ENCODE measurements at places on chromosomes 16 and 17.
A peak's percentile ranks its signal among the peaks of the same experiment; 100 is the strongest.

- no peak for DNase-seq
Measured at GRCh38 chr16:10587622-10588021, 7.2 kb upstream of the EMP2 start.

GRCh38 chr16:57920215-57920879, 50.6 kb downstream of the CNGB1 start:
- no peak for DNase-seq

- peak; percentile 7 for DNase-seq
Measured at GRCh38 chr16:78257376-78257728, 157.9 kb downstream of the WWOX start.

GRCh38 chr17:1583556-1583955, 21.0 kb upstream of the PITPNA start:
- DNase-seq: no peak

DNA sequence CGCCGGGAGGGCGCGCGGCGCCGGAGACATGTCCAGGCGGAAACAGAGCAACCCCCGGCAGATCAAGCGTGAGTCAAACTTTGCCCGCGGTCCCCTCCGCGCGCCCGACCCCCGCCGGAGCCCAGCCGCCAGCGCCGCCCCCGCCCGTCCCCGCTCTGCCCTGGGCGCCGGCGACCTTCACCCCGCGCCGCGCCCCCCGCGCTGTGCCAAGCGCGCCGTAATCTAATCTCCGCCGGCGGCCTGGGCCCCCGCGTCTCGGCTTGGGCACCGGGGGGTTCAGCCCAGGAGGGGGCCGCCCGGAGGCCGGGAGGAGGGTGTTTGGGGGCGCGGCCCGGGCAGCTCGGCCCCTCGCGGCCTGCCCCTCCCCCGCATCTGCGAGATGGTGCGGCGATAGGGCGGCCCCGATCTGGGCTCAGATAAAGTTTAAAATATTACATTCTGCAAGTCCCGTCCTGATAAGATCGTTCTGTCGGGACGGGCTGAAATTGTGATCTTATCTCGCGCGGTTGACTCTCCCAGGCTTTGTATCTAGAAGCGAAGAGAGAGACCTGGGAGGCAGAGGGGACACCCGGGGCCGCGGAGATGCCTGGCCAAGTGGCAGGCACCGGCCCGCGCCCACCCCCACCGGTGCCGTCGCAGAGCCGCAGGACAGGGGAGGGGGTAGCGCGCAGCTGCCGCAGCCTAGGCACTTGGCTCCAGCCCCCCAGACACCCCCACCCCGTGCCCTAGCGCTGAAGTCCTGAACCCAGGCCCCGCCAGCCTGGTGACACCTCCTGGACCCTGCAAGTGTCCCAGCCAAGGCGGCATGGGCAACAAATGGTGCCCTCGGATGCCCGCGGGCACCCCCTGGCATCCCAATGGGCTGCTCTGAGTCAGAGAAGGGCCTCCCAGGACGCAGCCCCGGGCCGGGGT, 787 bp downstream of the ZFPM1 start:
- no peak for DNase-seq

DNA sequence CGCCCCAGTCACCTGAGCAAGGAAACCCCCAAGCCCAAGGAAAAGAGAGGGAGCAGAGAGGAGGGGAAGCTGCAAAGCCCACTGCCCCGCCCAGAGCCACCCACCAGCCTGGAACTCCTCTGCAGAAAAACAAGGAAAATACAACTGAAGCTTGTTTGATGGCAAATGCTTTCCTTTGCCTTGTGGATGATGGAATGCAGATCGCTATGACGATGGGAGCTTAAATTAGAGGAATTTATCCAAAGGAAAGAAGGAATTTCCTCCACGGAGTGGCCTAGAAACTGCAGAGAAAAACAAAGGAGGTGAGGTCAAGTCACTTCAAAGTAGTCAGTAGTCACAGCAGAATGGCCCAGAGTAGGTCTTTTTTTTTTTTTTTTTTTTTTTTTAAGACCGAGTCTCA, 31.5 kb upstream of the ASGR2 start:
- no peak for DNase-seq

DNA sequence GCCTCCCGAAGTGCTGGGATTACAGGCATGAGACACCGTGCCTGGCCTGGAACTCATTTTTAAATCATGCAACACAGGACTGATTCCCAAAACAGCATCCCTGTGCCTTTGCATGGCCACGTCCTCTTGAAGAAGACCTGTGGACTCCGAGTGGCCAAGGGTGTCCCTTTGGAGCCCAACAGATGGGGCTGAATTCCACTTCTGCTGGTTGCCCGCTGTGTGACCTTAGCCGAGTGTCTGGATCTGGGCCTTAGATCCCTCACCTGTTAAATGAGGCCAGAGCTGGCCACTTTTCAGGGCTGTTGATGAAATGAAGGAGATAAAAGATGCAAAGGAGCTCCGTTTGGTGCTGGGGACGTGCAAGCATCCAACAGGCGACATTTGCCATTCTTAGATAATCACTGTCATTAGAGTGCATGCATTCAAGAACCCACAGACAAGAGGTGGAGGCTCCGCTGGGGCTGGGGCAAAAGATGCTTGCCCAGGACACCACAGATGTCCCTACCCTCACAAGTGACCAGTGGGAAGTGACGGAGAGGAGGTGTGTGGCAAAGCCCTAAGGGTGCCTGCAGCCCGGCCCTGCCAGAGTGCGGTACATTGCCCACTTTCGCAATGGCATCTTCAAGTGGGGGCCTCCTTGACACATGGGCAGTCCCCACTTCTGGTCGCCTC, 354.1 kb upstream of the TNRC6C start:
- DNase-seq: no peak

GRCh38 chr16:56916571-56917403, 15.2 kb upstream of the HERPUD1 start:
- no peak for DNase-seq

GRCh38 chr17:16473044-16474011, 18.7 kb downstream of the LRRC75A start:
- no peak for DNase-seq

GRCh38 chr17:31309556-31309955, 4.3 kb downstream of the EVI2B start:
- no peak for DNase-seq

DNA sequence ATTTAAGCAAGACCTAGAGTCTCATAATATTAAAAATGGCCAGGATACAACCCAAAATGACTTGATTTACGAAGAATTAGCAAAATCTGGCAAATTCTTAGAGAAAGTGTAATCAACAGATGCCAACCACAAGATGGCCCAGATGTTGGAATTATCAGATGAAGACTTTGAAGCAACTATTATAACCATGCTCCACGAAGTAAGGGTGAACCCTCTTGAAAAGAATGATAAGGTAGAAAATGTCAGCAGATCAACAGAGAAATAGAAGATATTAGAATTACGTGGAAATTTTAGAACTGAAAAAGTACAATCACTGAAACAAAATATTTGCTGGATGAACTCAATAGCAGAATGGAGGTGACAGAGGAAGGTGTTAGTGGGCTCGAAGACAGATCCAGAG, 50.1 kb upstream of the CLEC19A start:
- DNase-seq: no peak

GRCh38 chr17:56982312-56982711, 4.4 kb downstream of the SCPEP1 start:
- no peak for DNase-seq

DNA sequence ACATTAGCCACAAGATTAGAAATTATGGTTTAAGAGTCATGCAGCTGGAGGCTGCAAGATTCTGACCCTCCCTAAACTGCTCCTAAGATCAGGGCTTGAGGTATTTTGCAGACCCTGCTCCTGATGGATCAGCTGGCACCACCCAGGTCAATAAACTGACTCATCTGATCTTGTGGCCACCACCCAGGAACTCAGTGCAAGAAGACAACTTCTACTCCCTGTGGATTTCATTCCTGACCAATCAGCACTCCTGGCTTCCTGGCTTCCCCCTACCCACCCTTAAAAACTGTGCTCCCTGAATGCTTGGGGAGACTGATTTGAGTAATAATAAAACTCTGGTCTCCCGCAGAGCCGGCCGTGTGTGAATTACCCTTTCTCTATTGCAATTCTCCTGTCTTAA, 25.0 kb upstream of the MILR1 start:
- DNase-seq: peak; percentile 11

DNA sequence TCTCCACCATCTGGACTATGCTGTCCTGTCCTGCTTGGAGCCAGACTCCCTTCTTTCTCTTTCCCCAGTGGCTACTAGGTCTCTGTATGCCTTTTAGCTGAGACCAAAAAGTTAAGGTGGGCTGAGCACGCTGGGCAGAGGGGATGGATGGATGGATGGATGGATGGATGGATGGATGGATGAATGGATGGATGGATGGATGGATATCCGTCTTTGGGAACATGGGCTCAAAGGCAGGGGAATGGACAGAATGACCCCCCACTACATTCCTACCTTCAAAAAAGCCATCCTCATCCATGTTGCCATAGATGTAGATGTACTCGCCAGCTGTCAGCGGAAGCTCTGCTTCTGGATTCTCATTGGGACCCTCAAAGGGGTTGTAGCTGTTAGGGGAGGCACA, 12.8 kb downstream of the TSPOAP1 start:
- DNase-seq: no peak

DNA sequence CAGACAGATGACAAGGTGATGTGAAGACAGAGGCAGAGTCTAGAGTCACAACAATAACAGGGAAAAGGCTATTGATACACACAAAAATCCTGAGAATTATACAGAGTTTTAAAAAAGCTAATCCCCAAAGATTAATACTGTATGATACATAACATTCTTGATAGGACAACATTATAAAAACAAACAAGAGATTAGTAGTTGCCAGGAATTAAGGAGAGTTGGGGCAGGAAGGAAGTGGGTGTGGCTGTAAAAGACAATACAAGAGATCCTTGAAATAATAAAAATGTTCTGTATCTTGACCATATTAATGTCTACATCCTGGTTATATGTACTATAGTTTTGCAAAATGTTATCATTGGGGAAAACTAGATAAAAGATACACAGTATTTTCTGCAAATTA, 309.5 kb upstream of the PMFBP1 start:
- no peak for DNase-seq

- DNase-seq: no peak
Measured at GRCh38 chr16:28913946-28914724, 10.9 kb downstream of the RABEP2 start.

GRCh38 chr16:83682868-83683235, 124.9 kb upstream of the HSBP1 start:
- DNase-seq: no peak

GRCh38 chr17:77491921-77492445, 351.2 kb downstream of the SEC14L1 start:
- no peak for DNase-seq

DNA sequence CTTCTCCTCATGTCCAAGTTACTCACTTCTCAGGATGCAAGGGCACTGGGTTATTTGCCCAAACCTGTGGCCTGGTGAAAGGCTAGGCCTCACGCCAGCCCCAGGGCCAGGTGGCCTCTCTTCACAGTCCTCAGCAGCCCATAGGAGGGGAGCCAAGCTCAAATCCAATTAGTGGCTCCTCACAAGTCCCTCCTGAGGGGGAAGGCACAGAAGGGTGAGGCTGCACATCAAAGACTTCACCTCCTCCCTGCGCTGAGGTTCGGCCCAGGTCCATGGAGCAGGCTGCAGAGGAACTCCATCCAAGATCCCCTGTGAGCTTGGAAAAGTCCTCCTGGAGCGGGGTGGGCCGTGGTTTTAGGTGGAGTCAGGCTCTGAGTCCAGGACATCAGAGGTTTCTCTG, 320.0 kb downstream of the FOXL1 start:
- no peak for DNase-seq

GRCh38 chr16:89168381-89169189, 3.0 kb upstream of the CDH15 start:
- no peak for DNase-seq

- no peak for DNase-seq
Measured at GRCh38 chr16:66099306-66099705, 267.2 kb upstream of the CDH5 start.

- DNase-seq: peak; percentile 9
Measured at GRCh38 chr16:51577621-51578303, 426.7 kb upstream of the SALL1 start.

- no peak for DNase-seq
Measured at GRCh38 chr16:88878967-88879787, 12.7 kb upstream of the PABPN1L start.

GRCh38 chr17:68036304-68037147, 991 bp downstream of the KPNA2 start:
- DNase-seq: peak; percentile 22

- peak; percentile 81 for DNase-seq
Measured at GRCh38 chr17:57622683-57623433, 122.2 kb downstream of the CCDC182 start.

- no peak for DNase-seq
Measured at GRCh38 chr17:11797803-11798202, 199.5 kb downstream of the ZNF18 start.

- DNase-seq: no peak
Measured at GRCh38 chr16:57089406-57089805, 3.0 kb upstream of the CPNE2 start.

DNA sequence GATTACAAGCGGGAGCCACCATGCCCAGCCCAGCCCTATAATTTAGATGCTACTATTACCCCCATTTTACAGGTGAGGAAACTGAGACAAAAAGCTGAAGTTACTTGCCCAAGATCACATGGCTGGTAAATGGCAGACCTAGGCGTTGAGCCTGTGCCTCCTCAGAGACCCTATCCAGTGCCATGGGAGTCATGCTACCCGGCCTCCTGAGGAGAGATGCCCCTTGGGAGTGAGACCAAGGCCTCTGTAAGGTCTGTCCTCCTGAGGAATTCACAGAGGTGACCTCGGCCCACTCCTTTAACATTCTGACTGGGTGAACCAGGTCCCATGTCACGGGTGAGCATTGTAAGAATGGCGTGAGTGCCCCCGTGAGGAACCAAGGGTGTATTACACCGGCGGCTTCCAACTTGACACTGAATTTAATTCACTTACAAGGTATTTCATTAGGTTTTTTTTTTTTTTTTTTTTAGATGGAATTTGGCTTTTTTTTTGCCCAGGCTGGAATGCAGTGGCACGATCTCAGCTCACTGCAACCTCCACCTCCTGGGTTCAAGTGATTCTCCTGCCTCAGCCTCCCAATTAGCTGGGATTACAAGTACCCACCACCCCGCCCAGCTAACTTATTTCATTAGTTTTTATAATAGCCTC, 95.7 kb downstream of the ABCC6 start:
- peak; percentile 73 for DNase-seq

GRCh38 chr17:60664022-60664421, 13.6 kb upstream of the BCAS3 start:
- no peak for DNase-seq

All from astrocyte of the spinal cord (primary cell).